Endothelial cell (in vitro differentiated cells): ENCODE measurements at places on chromosomes 5 and 9.

DNA sequence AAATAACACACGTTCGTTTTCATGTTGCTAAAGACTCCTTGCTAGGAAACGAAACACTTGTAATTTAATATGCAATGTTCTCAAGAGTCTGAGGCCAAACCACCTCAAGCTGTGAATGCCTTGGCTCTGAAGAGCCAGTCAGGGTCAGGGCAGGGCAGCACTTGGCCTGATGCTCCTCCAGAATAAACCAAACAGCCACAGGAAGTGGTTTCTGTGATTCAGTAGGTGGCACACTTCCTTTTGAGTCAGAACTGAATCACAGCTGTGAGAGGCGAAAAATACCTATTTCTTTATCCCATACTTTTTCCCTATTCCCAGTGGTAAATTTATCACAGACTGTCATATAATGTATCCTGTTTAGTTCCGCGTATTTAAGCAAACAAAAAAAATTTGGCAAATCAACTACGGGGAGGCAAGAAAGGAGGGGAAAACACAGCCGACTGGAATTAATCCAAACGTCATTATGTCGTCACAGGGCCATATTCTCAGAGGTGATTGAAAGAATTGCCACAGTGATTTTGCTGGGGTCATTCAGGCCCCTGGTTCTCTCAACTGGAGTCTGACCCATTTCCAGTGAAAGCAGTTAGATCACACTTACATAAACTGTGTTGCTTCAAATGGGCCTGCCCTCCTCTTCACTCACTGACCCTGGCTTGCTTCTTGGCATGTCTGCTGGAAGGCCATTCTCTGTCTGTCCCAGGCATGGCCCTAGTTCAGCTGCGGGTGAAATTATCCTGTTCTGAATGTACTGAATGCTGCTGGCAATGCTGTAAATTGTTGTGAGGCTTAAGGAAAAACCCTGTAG, 71.2 kb downstream of the ARRDC3 start:
- no peak for DNase-seq

GRCh38 chr5:22505891-22506290, 347.3 kb downstream of the CDH12 start:
- DNase-seq = no peak

DNA sequence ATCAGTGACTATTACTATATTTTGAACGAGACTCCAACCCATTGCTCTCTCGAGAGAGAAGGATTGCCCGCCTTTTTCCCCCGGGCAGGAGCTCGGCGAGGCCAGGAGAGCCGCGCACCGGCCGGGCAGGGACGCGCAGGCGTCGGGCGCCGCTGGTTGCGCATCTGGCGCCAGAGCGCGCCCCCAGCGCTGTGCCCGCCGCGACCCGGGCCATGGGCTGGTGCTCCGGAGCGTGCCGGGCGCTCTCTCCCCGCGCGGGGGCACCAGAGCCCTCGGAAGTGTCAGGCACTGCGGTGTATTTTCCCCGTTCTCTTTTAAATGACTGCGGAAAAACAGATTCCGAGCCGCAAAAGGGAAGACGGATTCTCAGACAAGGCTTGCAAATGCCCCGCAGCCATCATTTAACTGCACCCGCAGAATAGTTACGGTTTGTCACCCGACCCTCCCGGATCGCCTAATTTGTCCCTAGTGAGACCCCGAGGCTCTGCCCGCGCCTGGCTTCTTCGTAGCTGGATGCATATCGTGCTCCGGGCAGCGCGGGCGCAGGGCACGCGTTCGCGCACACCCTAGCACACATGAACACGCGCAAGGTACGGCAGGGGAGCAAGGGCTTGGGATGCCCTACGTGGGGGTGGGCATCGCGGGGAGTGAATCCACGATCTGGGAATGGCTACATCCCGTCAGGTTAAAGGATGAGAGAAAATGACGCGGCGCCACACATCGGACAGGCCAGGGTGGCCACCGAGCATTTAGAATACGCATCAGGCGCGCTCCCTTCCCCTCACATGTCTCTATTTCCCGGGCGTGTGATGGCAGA, 1.1 kb upstream of the NTRK2 start:
- peak; percentile 92 for DNase-seq

DNA sequence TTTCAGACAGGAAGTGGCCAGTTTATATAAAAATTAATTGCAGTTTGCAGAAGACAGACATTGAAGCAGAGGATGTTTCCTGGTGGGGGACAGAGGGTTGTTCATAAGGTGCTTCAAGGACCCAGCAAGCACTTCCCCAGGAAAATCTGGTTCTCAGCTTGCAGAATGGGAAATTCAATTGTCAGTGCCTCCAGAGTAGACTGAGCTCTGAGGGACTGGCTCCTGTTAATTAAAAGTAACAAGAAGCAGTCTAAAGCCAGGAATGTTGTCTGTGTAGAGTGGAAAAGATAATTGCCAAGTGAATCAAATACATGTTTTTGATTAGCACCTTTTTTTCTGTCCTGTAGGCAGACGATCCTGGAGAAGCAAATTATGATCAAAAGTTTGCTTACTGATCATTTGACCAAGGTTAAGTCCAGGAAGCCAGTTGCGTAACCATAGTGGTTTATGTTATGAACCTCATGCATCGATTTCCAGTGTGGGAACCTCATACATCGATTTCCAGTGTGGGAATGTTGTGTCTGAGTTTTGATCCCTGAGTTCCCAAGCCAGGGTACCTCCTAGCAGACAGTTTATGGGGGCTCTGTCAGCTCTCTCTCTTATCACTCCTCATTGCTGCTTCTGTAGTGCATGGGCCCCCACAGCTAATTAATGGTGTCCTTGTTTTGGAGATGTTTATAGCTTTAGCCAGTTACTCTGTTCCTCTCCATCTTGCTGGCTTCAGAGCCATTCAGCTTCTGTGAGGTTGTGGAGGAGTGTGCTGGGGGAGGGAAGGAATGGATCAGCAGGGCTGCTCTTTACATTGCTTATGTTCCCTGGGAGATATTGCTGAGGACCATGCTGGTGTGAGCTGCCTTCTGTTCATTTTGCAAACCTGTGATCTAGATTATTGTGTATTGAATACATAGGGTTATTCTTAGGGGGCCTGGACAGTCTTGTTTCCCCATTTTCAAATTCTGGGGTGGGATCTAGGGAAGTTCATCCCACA, 17.1 kb downstream of the MSANTD3 start:
- DNase-seq = no peak

DNA sequence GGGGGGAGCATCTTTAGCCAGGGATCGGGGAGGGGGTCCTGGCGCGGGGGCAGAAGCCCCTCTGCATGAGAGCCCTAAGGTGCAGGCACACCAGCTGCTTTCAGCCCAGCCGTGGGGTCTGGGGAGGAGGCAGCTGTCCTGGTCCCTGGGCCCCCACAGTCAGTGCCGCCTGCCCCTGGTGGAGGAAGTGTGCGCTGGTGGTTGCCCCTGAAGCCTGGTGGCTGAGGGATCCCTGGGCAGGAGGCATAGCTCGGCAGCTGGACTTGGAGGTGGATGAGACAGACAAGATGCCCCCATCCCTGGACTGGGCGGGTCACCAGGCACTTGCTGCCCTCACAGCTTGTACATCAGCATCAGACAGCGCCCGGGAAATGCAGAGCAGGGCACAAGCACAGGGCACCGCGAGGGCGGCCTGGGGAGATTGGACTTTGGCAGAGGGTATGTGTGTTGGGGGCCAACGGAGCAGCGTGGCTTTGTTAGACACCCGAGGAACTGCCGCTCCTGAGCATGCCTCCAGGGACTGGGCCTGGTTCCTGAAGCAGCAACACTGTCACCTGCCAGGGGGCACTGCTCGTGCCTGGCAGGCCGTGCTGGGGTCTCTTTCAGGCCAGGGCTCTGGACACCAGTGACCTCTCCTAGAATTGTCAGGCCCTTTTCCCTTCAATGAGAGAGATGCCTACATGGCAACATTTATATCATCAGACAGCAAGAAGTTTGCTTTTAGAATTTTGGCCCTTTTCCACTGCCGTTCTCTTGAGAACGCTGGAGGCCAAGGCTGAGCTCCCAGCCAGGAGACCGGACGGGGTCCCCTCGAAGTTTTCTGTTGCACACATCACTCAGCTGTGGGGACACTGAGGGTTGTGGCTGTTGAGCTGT, 41.9 kb upstream of the CTSL start:
- DNase-seq = no peak

- no peak for DNase-seq
Measured at GRCh38 chr9:88536951-88537760, 2.2 kb downstream of the NXNL2 start.

- DNase-seq = no peak
Measured at GRCh38 chr9:134515026-134515821, 126.4 kb upstream of the COL5A1 start.

GRCh38 chr5:107680799-107681198, 10.1 kb upstream of the EFNA5 start:
- DNase-seq = no peak

DNA sequence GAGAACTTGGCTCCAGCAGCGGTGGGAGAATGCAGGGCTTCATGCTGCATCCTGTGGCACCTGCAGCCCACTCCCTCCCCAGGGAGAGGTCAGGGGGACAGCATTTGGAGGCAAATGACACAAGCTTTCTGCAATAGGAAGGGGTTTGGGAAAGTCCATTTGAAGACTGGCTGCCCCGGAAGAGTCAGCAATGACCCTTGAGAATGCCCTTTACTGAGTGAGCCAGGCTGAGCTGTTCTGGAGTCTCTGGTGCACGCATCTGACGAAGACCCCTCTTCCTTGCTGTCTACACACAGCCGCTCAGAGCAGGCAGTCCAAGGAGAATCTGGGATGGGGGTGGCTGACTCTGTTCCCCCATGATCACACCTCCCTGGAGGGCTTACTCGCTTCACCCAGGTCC, 5.5 kb upstream of the NXNL2 start:
- DNase-seq = no peak

DNA sequence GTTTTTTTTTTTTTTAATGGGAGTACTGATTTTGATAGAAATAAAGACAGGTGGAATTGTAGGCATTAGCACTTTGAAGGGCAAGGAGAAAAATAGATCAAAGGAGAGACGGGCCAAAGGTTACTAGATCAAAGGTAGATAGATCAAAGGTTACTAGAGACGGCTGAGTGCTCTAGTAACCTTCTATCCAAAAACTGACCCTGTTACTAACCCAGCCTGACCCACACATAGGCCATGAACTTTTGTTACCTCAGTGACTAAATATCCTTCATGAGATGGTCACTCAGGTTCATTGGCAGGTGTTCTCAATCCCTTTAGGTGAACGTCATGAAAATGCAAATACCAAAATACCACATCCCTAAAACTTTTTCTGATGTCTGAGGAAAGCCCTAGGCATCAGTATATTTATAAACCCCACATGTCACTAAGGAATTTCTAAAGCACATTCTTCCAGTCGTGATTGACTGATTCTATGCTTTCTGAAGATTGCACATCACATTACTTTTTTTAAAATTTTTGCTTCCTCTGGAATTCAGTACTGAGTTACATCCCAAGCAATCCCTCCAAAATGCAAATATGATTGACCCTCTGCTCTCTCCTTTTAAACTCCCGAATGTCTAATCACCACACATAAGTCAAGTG, 772.7 kb downstream of the BRINP1 start:
- DNase-seq = no peak

- peak; percentile 14 for DNase-seq
Measured at GRCh38 chr5:116778032-116778431, 203.4 kb upstream of the SEMA6A start.

GRCh38 chr5:53545744-53546143, 14.7 kb upstream of the NDUFS4 start:
- DNase-seq = no peak

DNA sequence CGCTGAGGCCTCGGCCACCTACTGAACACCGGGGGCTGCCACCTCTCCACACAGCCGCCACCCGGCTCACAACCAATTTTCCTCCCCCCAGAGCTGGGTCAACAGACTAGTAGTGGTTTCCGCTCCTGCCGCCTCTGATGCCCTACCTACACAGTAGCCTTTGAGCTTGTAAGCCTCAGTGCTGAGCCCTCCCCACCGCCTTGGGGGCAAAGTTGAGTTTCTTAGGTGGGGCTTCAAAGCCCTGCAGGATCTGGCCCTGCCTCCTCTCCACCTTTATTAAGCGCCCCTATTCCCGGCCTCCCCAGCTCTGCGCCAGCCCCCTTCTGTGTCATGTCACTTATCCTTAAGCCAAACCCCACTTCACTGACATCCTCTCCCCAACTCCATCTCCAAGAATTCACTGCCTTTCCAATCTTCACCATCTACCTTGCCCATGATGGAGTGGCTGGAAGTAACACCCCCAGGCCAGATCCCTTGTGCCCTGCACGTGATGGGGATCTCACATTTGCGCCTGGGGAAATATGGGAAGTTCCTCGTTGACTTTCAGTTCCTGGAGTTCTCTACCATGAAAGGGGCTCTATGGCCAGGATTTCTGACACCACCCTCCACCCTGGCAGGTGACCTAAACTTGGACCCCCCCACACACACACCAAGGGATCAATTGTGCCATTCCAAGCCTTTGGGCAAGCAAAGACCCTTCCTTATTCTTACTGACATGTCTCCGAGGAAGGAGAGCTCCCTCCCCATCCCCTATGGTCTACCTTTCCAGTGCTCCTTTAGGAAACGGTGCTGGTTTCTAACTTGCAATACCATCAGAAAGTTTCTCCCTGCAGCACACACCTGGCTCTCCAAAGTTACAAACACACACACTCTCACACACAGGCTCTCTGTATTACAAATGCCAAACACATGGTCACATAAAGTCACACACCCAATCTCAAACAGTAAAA, 2.7 kb upstream of the CNTFR start:
- DNase-seq = no peak

DNA sequence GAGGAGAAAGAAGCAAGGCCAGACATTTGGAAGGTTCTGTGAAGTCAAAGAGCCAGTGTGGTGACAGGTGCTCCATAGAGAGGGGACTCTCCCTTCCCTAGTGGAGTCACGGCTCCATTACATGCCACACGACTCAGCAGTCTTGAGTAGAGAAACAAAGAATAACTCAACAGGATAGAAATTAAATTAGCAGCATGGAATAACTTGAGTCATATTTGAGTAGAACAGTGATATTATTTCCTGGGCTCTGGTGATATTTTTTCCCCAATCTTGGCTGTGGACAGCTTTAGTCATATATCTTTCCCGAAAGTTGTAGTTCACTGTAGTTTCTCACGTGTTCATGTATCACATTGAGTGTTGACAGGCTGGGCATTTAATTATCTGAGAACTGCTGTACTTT, 149.7 kb upstream of the EFNA5 start:
- no peak for DNase-seq

GRCh38 chr5:55920784-55921183, 69.6 kb downstream of the IL31RA start:
- DNase-seq = no peak
